ENCODE measurements at places on chromosomes 6 and 20. TPM values are rescaled to one million over a fixed set of nuclear protein-coding genes. Genes with fewer than 3 reads are reported as not detected.

Gene SLC4A11
- total RNA-seq = 0.46 TPM

Gene C6orf15
- not detected for total RNA-seq

Gene PRICKLE4
- 0.98 TPM for total RNA-seq

Gene HLA-DQA1
- 2.4 TPM for total RNA-seq

Gene EYA4
- total RNA-seq = 0.13 TPM

Gene TNF
- total RNA-seq = 0.31 TPM

Gene CST2
- not detected for total RNA-seq

Gene ERVFRD-1
- total RNA-seq = 0.06 TPM

Gene OR2H1
- total RNA-seq = not detected

Gene DNAH8
- total RNA-seq = not detected

Gene DACT2
- 1.2 TPM for total RNA-seq

Gene TRIM10
- not detected for total RNA-seq

Gene SLC22A3
- 0.37 TPM for total RNA-seq

Gene EDN3
- total RNA-seq = 4.2 TPM

Gene SIRT5
- total RNA-seq = 5.4 TPM

Gene REM1
- total RNA-seq = 0.14 TPM

Gene TTK
- 0.44 TPM for total RNA-seq

Gene TMEM244
- not detected for total RNA-seq

Gene NMBR
- total RNA-seq = not detected

Gene RGS17
- 0.47 TPM for total RNA-seq

Gene JPH2
- total RNA-seq = 0.29 TPM

Gene CST4
- not detected for total RNA-seq

Gene NELFE
- 22.5 TPM for total RNA-seq

Gene RPS21
- total RNA-seq = 1,102 TPM

Gene MYH7B
- total RNA-seq = 0.14 TPM

Gene DDAH2
- 13.9 TPM for total RNA-seq

Gene CEP43
- 5.9 TPM for total RNA-seq

Gene CNR1
- 0.76 TPM for total RNA-seq

Gene DPPA5
- total RNA-seq = not detected

Gene ANGPT4
- total RNA-seq = 0.12 TPM

Gene GPX5
- total RNA-seq = not detected

Gene TUBB2B
- total RNA-seq = 11.6 TPM

Gene PRL
- not detected for total RNA-seq

Gene SCRT2
- not detected for total RNA-seq

Gene UNC5CL
- total RNA-seq = 11.5 TPM

Gene COL11A2
- total RNA-seq = 0.15 TPM

Gene PBOV1
- not detected for total RNA-seq

Gene DAAM2
- 5.7 TPM for total RNA-seq

Gene SLC2A10
- 14.4 TPM for total RNA-seq

Gene TMEM74B
- 0.75 TPM for total RNA-seq

Gene SGK2
- 16.8 TPM for total RNA-seq

Gene RUNX2
- 0.55 TPM for total RNA-seq

Gene PKIG
- 12.8 TPM for total RNA-seq

Gene GNRH2
- total RNA-seq = not detected

Gene ZSCAN23
- total RNA-seq = 1.2 TPM

Gene ADGRF1
- 1.2 TPM for total RNA-seq

Gene MACROD2
- 4.5 TPM for total RNA-seq

Gene IL17F
- not detected for total RNA-seq

Gene BTNL2
- not detected for total RNA-seq

Gene NKX2-2
- 3.5 TPM for total RNA-seq

Gene KDM1B
- 7.0 TPM for total RNA-seq

Gene ZBTB46
- 3.0 TPM for total RNA-seq

Gene AGPAT1
- total RNA-seq = 17.8 TPM

Gene CRISP2
- 0.12 TPM for total RNA-seq

Gene COL21A1
- total RNA-seq = 0.28 TPM

Gene ABRACL
- total RNA-seq = 10.7 TPM

All from pancreas (tissue), 10 donors.